Activated CD8-positive, alpha-beta T cell treated with anti-CD3 and anti-CD28 coated beads for 36 hours (primary cell): ENCODE measurements at places on chromosomes 3 and 15. TPM values are rescaled to one million over a fixed set of nuclear protein-coding genes. Genes with fewer than 3 reads are reported as not detected.
A peak's percentile ranks its signal among the peaks of the same experiment; 100 is the strongest.

- H3K36me3 ChIP-seq = peaks cover 15% of the 10 kb centered on the region
- peak overlapping the region; percentile 99 for H3K27ac ChIP-seq
- H3K4me1 ChIP-seq = peaks cover 59% of the 10 kb centered on the region
Observed at GRCh38 chr3:71582612-71583565, 639 bp downstream of the FOXP1 start.

- no peak for DNase-seq
- H3K4me1 ChIP-seq = peaks cover 2% of the 10 kb centered on the region
- no peaks in the 10 kb centered on the region for H3K36me3 ChIP-seq
- H3K27ac ChIP-seq = no peak overlapping the region
Observed at GRCh38 chr3:37944391-37944842, 46.2 kb upstream of the VILL start.

DNA sequence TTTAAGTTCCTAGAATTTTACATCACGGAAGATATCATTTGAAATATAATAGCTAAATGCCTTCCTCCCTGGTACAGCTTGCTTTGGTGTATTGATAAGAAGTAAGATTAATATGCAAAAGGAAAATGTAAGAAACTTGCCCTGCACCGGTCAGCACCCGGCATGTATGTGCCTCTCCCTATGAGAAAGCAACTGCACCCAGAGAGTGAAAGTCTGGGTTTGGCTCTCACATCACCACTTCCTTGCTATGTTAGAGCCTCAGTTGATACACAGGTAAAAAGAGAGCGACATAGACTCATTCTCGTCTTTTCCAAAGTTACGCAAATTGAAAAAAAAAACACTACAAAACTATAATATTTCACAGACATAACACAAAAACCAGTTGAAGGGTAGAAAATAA lies 96.7 kb downstream of the FOXP1 start:
- peak overlapping the region; percentile 98 for H3K27ac ChIP-seq
- peak overlapping the region; percentile 72 for H3K4me3 ChIP-seq
- H3K27me3 ChIP-seq = no peaks in the 10 kb centered on the region
- peaks cover 83% of the 10 kb centered on the region for H3K4me1 ChIP-seq
- DNase-seq = peak; percentile 64
- peaks cover 37% of the 10 kb centered on the region for H3K36me3 ChIP-seq

DNA sequence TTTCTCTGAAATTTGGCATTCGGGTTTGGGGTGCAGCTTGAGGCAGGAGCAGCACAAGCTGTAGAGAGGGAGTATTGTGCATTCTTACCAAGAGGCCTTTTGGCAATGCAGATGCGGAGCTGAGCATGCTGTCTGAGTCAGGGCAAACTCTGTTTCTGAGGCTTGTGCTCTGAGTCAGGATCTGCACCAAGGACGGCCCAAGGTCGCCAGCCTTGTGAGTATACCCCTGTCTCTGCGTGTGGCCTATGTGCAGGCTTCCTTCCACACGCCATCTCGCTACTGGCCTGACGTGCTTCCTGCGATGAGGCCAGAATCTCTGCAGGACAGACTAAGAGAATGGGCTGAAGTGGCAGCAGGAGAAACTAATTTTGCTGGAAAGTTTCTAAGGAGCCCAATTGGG lies 83.8 kb upstream of the ROPN1 start:
- H3K36me3 ChIP-seq = no peaks in the 10 kb centered on the region
- no peak overlapping the region for H3K27ac ChIP-seq
- no peak overlapping the region for H3K4me3 ChIP-seq
- no peak for DNase-seq

DNA sequence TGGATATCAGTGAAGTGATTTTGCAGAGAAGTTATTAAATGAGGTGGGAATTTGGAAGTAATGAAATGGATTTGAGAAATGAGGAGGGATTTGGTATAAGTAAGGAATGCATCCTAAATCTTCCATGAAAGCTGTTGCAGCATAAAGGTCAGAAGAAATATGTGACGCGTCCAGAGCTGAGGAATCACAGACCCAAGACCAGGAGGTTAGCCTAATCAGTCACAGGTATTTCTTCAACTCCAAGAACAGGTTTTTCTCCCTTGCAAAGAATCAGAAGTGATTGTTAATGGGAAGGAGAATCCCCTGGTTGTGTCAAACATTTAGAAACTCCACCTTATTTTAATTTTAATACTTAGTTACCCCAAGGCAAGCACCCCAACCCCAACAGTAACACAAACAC lies 253.2 kb downstream of the MEX3B start:
- H3K4me1 ChIP-seq = no peaks in the 10 kb centered on the region
- no peak for DNase-seq
- no peaks in the 10 kb centered on the region for H3K36me3 ChIP-seq
- no peak overlapping the region for H3K27ac ChIP-seq

- H3K36me3 ChIP-seq = no peaks in the 10 kb centered on the region
- no peak overlapping the region for H3K4me3 ChIP-seq
- DNase-seq = no peak
- no peak overlapping the region for H3K27ac ChIP-seq
- no peaks in the 10 kb centered on the region for H3K27me3 ChIP-seq
Observed at GRCh38 chr3:21620511-21621155, 130.4 kb downstream of the ZNF385D start.

GRCh38 chr3:18080198-18080689 lies 337.8 kb upstream of the TBC1D5 start:
- no peak for DNase-seq
- no peak overlapping the region for H3K27ac ChIP-seq
- no peaks in the 10 kb centered on the region for H3K36me3 ChIP-seq

- H3K4me1 ChIP-seq = peaks cover 66% of the 10 kb centered on the region
- H3K27ac ChIP-seq = peak overlapping the region; percentile 98
- no peak for DNase-seq
- no peaks in the 10 kb centered on the region for H3K27me3 ChIP-seq
- peak overlapping the region; percentile 98 for H3K4me3 ChIP-seq
- H3K36me3 ChIP-seq = peaks cover 98% of the 10 kb centered on the region
Observed at GRCh38 chr15:81303244-81304225, 20.4 kb downstream of the STARD5 start.

DNA sequence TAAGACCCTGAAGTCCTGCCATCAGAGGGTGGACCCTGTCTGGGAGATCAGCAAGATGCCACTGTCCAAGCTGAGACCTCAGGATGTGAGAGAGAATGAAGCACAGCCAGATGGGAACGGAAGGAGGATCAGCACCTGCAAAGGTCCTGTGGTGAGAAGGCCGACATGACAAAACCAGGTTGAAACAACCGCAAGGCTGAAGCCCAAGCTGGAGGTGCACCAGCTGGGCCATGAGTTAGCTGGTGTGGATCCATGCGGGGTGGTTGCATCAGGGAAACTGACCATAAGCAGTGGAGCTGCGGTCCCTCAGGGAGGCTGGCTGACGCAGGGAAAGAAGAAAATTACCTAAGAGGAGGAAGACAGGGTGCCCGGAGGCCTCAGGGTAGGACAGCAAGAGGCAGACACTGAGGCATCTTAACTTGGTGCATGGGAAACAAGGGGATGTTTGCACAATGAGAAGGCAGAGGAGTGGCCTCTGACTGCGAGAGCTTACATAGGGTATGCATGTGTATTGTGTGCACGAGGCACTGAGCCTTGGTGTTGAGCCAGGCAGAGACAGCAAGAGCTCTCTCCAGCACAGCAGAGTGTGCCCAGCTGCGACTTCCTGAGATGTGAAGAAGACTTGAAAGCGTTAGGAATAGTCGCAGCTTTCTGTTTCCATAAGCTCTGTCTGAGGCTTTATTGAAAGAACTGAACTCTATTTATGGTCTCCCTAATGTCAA lies 497.7 kb downstream of the OCA2 start:
- no peak for DNase-seq
- no peaks in the 10 kb centered on the region for H3K36me3 ChIP-seq
- no peak overlapping the region for H3K27ac ChIP-seq
- no peak overlapping the region for H3K4me3 ChIP-seq
- H3K27me3 ChIP-seq = no peaks in the 10 kb centered on the region
- no peaks in the 10 kb centered on the region for H3K4me1 ChIP-seq

DNA sequence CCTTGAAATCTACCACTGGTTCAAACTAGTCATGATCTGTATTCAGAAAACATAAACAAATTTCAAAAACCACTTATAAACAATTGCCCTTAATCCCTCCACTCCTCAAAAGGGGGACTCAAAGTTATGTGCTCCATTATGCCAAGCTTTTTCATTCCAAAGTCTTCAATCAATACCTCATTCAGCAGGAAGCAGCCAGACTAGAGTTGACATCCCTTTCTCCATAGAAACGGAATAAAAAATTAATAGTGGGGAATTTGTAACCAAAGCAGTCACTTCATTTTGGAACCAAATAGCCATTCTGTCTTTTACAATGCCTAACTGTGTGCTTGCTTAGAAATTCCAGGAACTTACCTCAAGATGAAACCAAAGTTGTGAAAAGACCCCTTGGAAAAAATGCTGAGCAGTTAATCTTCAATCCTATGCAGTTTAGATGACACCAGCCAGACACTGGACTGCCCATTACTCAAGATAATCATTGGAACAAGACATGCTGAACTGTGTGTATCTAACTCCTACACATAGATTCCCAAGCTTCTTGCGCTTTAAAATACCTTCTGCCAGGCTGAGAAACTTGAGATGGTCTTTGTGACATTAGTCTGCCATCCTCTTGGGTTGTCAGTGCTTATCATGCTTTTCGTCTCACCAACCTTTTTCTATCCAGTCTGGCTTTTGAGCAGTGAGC lies 406.2 kb downstream of the PLOD2 start:
- DNase-seq = no peak
- no peak overlapping the region for H3K27ac ChIP-seq
- no peaks in the 10 kb centered on the region for H3K27me3 ChIP-seq

- no peak overlapping the region for H3K4me3 ChIP-seq
- peaks cover 5% of the 10 kb centered on the region for H3K27me3 ChIP-seq
- H3K27ac ChIP-seq = no peak overlapping the region
- no peaks in the 10 kb centered on the region for H3K36me3 ChIP-seq
- no peak for DNase-seq
- H3K4me1 ChIP-seq = no peaks in the 10 kb centered on the region
Observed at GRCh38 chr15:71425388-71425787, 310.1 kb downstream of the THSD4 start.

- H3K27me3 ChIP-seq = no peaks in the 10 kb centered on the region
- H3K27ac ChIP-seq = no peak overlapping the region
- DNase-seq = peak; percentile 29
- H3K4me3 ChIP-seq = no peak overlapping the region
Observed at GRCh38 chr3:183085634-183086390, 13.5 kb downstream of the MCCC1 start.

DNA sequence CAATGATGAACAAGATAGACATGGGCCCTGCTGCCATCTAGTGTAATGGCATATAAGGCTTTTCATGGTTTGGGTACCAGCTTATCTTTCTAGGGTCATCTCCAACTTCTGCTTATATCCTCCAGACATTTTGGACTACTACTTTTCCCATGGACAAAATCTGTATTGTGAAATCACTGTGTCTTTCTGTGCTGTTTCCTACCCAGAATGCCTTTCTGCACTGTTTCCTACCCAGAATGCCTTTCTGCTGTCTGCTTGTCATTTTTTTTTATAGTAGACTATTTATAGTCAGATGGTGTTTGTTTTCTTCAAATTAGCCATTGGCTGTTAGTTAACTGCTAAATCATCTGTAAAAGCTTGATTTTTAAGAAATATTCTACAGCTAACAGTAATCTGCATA lies 20.1 kb downstream of the VPS8 start:
- peaks cover 10% of the 10 kb centered on the region for H3K4me1 ChIP-seq
- H3K27ac ChIP-seq = no peak overlapping the region
- H3K27me3 ChIP-seq = no peaks in the 10 kb centered on the region

- H3K4me3 ChIP-seq = no peak overlapping the region
- H3K27me3 ChIP-seq = no peaks in the 10 kb centered on the region
- no peak overlapping the region for H3K27ac ChIP-seq
- no peaks in the 10 kb centered on the region for H3K4me1 ChIP-seq
- DNase-seq = no peak
Observed at GRCh38 chr3:98839846-98840245, 61.6 kb downstream of the DCBLD2 start.

GPR149 gene
- total RNA-seq = not detected

AHSG gene
- not detected for total RNA-seq

ADCY5 gene
- not detected for total RNA-seq
